ENCODE measurements at places on chromosomes 11 and 22.
A peak's percentile ranks its signal among the peaks of the same experiment; 100 is the strongest.

DNA sequence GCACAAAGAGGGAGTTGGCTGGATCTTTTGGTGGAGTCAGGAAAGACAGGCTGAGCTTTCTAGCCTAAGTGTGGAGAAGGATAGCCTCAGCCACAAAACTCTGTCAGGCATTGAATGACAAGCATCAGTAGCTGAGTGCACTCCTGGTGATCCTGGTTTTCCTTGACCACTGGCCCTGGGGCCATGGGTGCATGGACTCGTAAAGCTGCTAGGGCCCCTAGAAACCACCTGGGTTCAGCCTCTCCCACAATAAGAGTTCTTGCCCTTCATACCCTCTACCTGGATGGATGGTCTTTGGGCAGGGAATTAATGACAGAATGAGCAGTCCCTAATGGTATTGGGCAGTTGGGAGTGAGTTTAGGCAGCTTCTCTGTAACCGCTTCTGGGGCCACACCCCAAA is 22.9 kb downstream of the TUB start:
- no peak for DNase-seq

- DNase-seq: no peak
Measured at GRCh38 chr22:19331975-19332374, 40.5 kb upstream of the CLTCL1 start.

DNA sequence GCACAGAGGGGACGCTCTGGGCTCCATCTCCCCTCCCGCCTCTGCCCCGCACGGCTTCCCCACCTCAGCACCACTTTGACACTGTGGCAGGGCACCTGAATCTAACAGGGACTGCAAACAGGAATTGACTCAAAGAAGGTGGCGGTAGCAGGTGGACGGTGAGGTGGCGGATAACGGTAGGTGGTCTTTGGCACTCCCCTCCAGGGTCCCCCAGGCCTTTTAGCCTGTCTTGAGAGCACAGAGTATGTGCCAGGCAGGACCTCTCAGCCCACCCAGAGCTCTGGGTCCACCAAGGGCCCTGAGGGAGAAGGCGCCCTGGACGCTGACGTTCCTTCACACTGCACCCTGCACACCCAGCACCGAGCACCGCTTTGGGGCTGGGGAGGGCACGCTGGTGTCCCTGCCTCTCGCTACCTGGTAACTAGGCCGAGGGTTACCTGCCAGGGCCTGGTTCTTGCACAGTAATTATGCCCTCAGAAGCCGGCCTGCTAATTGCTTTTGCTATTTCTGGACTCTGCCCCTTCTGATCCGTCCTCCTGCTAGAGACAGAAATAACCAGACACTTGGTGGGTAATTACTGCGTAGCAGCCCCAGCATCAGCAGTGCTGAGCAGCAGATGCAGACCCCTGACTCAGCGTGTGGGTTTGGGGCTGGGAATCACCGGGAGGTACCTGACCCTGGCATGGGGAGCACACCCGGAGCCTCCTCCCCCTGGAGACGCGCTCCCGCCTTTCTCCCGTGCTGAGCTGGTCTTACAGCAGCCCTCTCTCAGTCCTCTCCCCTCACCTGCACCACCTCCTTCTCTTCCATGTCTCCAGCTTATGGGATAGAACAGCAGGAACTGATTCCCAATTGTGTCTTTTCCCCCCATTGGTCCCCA is 103.3 kb upstream of the B3GAT1 start:
- no peak for DNase-seq

GRCh38 chr11:45301537-45302246 is 15.6 kb upstream of the SYT13 start:
- no peak for DNase-seq

DNA sequence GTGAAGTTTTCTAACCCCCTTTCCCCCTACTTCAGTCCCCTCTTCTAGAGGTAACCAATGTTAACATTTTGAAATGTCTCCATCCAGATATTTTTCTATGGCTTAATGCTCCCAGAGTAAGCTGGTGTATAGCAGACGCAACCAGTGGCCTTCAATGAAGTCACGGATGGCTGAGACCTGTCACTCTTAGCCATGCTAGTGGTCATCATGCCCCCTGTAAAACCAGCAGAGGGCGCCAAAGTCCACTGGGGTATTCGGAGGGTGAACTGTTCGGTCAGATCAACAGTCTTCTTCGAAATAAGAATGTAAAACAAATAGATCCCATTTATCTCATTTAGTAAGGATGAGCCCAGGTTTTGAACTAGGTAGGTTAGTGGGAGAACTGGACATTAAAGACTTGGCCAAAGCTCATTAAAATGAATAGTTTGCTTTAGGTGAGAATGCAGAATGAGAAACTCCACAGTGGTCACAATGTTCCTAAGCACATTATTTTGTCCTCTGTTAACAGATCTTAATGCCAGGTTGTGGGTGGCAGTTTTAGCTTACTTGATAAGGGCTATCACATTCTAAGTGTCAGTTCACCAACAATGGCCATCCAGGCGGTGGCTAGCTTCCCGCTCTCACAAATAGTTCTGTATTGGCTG is 8.6 kb upstream of the MMP8 start:
- no peak for DNase-seq

GRCh38 chr11:117387992-117388755 is 60.5 kb downstream of the CEP164 start:
- DNase-seq: no peak

DNA sequence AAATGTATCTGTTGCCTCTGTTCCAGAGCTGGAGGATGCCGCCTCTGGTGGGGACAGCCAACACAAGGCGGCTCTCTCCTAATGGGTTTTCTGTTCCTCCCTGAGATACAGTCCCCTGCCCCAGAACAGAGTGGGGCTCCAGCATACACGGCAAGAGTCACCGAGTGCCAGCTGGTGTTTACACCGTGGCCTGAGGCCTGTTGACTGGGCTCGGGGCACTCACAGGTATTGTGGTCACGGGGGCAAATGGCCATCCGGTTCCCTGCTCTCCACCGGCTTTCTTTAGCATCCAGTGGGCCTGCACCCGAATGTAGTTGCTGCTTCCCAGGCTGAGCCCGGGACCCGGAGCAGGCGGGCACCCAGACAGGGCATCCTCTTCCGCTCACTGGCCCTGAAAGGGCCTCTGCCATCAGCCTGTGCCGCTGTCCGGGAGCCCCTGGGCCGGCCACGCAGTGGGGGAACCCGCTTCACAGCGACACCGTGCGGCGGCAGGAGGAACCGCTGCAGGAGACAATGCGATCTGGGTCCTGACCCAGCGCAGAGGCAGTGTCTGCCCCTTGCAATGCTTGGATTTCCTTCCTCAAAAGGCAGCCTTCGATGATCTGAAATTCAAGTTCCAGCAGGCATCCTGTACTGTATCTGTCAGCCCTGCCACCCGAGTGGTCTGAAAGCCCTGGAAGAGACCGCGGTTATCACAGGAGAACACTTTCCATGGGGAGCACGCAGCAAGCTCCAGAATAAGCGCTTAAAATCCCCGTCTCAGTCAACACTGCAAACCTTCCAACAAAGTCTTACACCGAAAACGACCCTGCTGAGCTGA is 859 bp upstream of the KRTAP5-5 start:
- peak; percentile 50 for DNase-seq

Data from activated naive CD4-positive, alpha-beta T cell (primary cell).